Psoas muscle (tissue), 8 donors: ENCODE measurements at places on chromosomes 3 and 15. TPM values are rescaled to one million over a fixed set of nuclear protein-coding genes. Genes with fewer than 3 reads are reported as not detected.
A peak's percentile ranks its signal among the peaks of the same experiment; 100 is the strongest.

- no peak for DNase-seq
These were observed 66.9 kb upstream of the PLAAT1 start for GRCh38 chr3:193174140-193174539.

The C3orf22 gene
- total RNA-seq, result not detected

GRCh38 chr3:171189394-171190080 lies 163.0 kb upstream of the SLC2A2 start:
- DNase-seq, result no peak

- DNase-seq, result no peak
These were observed 289.8 kb downstream of the ZBTB20 start for GRCh38 chr3:114857299-114857701.

GRCh38 chr15:77119446-77119845 lies 48.5 kb upstream of the TSPAN3 start:
- no peak for DNase-seq

DNA sequence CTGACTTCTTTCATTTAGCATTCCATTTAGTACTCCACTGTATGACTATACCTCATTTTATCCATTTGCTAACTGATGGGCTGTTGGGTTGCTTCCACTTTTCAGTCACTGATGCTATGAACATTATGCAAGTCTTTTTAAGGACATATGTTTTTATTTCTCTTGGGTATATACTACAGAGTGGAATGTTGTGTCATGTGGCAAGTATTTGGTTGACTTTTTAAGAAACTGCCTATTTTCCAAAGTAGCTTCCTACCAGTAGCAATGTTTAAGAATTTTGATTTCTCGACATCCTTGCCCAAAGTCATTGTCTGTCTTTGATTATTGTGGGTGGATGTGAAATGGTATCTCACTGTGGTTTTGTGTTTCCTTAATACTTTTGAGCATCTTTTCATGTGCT lies 110.1 kb upstream of the TPM1 start:
- no peak for DNase-seq

The EPHB1 gene
- total RNA-seq, result 2.0 TPM

The HIGD1A gene
- total RNA-seq, result 118 TPM

GRCh38 chr15:41207687-41208448 lies 22.7 kb downstream of the EXD1 start:
- no peak for DNase-seq

The REC114 gene
- total RNA-seq, result not detected

- no peak for DNase-seq
These were observed 595.8 kb upstream of the NR2F2 start for GRCh38 chr15:95734422-95735316.

DNA sequence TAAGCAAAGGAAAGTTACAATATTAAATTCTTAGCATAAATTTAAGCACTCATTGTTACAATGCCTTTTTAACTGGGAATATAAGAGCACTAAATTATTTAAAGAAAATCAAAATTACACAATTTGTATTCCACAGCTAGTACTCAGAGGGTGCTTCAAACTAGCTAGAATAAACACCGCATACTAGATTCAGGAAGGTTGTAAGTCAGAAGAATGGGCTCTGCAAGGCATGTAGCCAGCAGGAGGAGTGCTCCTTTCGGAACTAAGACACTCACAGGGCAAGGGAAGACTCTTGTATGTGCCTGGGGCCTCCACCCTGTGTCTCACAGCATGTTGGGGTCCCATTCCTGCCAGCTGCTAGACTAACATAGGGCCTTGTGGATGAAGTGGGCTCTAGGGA lies 327.7 kb upstream of the ALCAM start:
- DNase-seq, result no peak

The OIP5 gene
- total RNA-seq, result 1.5 TPM

The SLC28A2 gene
- not detected for total RNA-seq

DNA sequence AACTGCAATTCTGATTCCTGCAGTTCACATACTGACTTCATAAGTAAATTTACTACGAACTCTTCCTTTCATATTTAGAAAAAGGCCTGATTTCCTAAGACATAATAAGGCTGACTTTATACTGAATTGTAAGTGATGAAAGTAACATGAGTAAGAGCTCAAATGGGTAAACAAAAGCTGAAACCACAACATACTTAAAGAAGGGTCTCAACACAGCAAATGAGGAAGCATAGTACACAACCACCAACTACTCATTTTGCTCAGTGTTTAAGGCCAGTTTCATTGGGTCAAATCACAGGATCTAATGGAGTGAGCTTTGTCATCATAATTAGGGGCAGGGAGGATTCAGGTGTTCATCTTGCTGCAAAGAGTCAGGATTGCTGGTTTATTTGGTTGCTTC lies 81.4 kb downstream of the SETD2 start:
- DNase-seq, result no peak

The CEP97 gene
- 7.3 TPM for total RNA-seq

DNA sequence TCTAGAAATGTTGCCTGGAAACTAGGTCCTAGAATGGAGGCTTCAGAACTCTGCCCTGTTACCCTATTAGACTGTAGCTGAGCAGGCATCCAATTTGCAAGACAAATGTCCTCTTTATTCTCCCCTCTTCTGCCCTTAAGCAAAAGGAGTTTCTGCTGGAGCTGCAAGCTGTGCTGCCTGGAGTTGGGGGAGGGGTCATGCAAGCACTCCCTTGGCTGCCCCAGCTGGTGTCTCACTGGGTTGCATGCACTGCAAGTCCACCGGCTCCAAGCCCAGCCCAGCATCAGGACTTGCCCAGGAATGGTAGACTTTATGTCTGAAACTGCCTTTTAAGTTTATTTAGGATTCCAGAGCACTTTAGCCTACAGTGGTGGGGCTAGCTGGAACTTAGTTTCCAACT lies 15.7 kb upstream of the RBP2 start:
- DNase-seq, result no peak

DNA sequence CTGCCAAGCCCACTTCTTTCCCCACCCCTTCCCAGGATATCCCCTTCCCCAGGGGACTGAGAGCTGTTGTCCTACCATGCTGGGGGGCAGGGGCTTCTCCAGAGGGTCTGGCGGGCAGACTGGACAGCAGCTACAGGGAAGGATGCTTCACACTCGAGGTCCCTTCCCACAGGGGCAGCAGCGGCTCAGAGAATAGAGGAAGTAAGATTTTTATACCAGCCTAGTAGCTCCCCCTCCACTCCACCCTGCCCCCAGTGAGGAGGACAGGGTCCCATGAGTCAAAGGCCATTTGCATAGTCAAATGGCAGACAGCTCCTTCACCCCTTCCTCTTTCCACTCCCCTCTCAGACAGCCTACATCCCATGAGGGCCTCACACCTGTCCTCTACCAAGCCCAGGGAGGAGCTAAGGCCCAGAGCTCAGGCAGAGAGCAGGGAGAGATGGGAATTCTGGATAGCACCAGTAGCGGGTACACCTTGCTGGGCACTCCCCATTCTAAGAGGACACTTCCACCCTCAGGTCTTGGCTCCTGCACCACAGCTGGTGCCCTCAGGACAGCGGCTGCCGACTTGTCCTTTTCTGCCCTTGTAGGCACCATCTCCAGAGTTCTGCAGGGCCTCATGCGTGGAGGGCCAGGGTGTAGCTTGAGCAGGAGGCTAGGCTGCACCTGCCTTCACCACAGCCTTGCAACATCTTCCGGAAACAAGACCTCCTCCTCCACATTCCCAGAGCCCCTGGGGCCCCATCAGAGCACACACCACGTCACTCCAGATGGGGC lies at the start of gene TLR9:
Gene TLR9, minus strand, starts transcription at position 194 of the 777 bp plus-strand sequence. Its CDS starts 116 bp downstream, at position 78.
- DNase-seq, result peak; percentile 39

- DNase-seq, result no peak
These were observed 57.6 kb downstream of the FNDC3B start for GRCh38 chr3:172096881-172097420.

DNA sequence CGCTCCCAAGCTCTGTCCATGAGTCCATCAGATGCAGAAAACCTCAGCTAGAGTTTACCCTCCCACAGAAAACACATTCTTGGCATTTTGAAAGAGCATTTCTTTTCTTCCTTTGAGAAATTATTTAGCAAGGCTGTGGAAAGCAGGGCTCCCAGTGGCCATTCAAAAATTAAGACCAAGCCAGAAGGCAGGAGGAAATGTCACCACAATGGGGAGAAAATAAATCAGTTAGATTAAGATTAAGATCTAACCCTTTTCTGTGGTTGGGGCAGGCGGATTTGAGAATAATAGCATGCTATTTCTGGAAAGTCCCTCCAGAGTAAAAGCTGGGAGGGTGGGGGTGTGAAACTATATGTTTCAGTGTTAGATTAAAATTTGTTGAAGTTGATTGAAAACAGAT lies 20.2 kb downstream of the LRIG1 start:
- no peak for DNase-seq

- DNase-seq, result no peak
These were observed 213.2 kb upstream of the IL12A start for GRCh38 chr3:159775372-159775961.

The FGF7 gene
- 2.7 TPM for total RNA-seq

The ARHGAP31 gene
- 10.3 TPM for total RNA-seq

DNA sequence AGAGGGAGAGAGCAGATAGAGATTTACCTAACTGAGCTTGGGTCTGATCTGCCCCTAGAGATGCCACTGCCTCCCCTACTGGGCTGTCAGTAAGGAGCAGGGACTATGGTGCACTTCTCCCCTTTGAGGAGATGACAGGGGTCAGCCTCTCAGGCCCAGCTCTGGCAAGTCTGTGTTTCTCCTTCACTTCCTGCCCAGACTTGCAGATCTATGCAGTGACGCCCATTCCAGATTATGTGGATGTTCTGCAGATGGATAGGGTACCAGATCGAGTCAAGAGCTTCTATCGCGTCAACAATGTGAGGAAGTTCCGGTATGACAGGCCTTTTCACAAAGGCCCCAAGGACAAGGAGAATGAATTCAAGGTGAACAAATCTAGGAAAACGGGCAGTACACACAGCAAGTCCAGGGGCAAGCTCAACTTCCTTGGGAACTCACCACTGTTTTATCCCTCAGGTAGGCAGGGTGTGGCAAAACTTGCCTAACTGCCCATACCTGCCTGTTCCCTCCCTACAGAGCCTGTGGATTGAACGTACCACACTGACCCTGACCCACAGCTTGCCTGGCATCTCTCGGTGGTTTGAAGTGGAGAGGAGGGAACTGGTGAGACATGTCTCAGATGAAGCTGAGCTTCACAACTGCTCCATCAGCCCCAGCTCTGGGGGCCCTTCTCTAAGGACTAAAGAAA lies 29.1 kb upstream of the MANF start:
- no peak for DNase-seq

- no peak for DNase-seq
These were observed 24.4 kb upstream of the RAP2B start for GRCh38 chr3:153137626-153138025.

DNA sequence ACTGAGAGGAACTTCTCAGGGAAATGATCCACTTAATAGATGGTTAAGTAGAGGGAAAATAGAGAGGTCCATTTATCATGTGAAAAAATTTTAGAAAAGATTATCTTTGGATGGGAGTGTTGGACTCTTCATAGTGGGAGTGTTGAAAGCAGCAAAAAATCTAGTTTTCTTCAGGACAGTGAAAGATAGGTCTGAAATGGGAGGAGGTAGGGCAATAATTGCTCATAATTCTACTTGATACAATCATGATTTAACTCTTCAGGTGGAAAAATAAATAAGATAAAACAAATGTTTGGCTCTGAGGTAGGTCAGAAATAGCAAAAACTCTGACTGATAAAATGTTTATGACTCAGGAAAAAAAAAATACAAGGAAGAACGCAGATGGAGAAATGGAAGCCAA lies 144.1 kb upstream of the DPH6 start:
- no peak for DNase-seq

DNA sequence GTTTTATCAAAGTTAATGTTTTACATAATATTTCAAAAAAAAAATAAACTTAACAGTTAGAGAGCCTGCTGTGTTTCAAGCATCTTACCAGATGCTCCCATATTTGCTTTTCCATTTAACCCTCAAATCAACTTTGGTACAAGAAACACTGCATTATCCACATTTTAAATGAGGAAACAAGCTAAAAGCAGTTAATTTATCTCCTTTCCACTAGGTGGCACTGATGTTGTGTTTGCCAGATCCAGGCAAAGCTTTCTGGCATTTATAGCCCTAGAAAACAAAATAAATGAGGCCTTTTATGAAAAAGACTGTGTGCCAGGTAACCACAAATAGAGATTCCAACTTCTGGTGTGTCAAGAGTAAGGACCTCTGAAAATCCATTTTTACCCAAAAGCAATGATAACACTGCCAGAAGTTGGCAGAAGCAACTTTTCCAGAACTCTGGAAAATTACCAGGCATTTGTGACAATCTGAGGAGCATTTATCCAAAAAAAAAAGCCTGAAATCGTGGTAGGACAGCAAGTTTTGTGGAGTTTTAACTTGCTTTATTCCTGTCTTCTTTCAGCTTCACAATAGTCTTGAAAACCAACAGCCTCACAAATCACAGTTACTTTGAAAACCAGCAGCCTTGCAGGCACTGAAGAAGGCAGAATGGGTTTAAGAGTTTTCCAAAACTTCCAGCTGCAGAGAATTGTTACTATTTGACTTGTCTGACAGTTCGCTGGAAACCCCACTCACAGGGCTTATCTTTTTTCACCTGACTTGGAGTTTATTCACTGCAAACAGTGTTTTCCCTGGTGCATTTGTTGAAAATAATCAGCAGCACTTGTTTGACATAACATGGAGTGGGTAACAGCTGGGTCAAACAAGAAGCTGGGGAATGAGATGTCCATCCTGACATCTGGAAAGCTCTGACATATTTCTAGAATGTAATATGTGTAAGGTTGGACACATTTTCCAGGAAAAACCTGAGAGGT lies 9.2 kb downstream of the FAM162A start:
- DNase-seq, result no peak

DNA sequence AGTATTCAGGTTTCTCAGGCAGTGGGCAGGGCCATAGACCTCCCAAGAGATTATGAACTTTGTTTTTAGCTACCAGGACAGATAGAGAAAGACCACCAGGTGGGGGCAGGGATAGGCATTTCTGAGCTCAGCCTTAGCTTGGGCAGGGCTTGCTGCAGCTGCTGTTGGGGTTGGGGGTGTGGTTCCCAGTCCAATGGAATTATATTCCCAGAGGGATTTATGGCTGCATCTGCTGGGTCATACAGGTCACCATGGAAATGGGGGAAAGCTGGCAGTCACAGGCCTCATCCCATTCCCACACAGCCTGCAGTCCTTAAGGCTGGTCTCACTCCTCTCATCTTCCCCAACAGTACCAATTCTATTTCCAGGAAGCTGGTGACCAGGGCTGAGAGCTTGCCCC lies 144.6 kb upstream of the ZPLD1 start:
- no peak for DNase-seq

DNA sequence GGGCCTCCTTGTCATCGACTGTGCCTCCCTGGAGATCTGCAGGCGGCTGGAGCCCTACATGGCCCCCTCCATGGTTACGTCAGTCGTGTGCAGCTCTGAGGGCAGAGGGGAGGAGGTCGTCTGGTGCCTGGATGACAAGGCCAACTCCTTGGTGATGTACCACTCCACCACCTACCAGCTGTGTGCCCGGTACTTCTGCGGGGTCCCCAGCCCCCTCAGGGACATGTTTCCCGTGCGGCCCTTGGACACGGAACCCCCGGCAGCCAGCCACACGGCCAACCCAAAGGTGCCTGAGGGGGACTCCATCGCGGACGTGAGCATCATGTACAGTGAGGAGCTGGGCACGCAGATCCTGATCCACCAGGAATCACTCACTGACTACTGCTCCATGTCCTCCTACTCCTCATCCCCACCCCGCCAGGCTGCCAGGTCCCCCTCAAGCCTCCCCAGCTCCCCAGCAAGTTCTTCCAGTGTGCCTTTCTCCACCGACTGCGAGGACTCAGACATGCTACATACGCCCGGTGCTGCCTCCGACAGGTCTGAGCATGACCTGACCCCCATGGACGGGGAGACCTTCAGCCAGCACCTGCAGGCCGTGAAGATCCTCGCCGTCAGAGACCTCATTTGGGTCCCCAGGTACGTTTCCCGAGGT lies 146.5 kb downstream of the LRRK1 start:
- no peak for DNase-seq

The TMCO5A gene
- total RNA-seq, result not detected
